Brain microvascular endothelial cell (primary cell): ENCODE measurements at places on chromosomes 7 and 10.

- no peak for DNase-seq
These were observed 4.8 kb downstream of the CALML5 start for GRCh38 chr10:5494611-5495010.

GRCh38 chr10:29451946-29452345 lies 163.1 kb downstream of the LYZL1 start:
- no peak for DNase-seq

- no peak for DNase-seq
These were observed 164.4 kb upstream of the PRPS1L1 start for GRCh38 chr7:18191862-18192625.

- no peak for DNase-seq
These were observed 35.3 kb upstream of the TNKS2 start for GRCh38 chr10:91762878-91763277.
